ENCODE measurements at places on chromosomes 12 and 14.

GRCh38 chr14:71267007-71267513 lies 359.8 kb downstream of the PCNX1 start:
- DNase-seq = no peak

GRCh38 chr12:114003286-114003685 lies 37.2 kb upstream of the RBM19 start:
- no peak for DNase-seq

- no peak for DNase-seq
These were observed 117.2 kb downstream of the CALM1 start for GRCh38 chr14:90514015-90514398.

DNA sequence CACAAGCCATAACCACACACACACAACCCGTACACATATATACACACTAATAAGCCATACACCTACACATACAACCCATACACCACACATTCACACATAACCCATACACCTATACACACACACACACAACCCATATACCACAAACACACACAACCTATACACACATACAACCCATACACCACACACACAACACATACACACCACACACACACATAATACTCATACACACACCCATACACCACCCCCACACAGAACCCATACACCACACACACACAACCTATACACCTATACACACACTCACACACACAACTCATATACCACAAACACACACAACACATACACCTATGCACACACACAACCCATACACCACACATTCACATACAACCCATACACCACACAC lies 44.1 kb downstream of the TMEM121 start:
- no peak for DNase-seq

DNA sequence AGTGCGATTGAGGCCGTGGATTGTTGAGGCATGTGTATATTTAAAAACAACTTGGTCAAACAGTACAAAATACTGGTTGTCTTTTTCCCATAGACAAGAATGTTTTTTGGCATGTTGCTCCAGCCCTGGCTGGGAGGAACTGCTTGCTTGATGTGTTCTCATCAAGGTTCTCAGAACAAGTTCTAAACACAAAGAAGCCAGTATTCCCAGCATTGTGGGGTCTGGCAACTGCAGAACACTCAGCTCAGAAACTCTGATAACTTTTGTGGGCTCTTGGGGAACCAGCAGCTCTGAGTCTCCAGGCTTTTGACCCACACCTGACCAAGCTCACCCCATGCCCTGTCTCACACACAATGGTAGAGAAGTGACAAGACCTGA lies 27.1 kb upstream of the DICER1 start:
- no peak for DNase-seq

Measured in NCI-H2171 (cell line).